Right hindlimb (tissue), 1 donor: ENCODE measurements at places on chromosomes 2 and 18.

GRCh38 chr2:16330571-16330970, 335.1 kb downstream of the CYRIA start:
- peak; percentile 38 for DNase-seq

DNA sequence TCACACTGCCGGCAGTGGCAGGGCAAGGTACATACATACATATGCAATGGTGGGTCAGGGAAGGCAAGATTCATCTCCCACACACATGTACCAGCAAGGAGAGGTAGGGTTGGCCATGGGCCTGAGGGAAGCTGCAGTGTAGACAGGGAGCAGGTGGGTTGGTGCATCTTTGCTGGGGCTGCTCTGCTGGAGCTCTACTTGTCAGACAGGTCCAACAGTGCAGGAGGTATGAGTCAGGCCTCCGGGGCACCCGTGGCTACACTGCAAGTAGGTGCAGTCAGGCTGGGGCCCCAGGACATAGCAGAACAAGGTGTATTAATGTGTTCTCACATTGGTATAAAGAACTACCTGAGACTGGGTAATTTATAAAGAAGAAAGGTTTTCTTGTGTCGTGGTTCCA, 281.1 kb upstream of the COL3A1 start:
- DNase-seq = no peak

DNA sequence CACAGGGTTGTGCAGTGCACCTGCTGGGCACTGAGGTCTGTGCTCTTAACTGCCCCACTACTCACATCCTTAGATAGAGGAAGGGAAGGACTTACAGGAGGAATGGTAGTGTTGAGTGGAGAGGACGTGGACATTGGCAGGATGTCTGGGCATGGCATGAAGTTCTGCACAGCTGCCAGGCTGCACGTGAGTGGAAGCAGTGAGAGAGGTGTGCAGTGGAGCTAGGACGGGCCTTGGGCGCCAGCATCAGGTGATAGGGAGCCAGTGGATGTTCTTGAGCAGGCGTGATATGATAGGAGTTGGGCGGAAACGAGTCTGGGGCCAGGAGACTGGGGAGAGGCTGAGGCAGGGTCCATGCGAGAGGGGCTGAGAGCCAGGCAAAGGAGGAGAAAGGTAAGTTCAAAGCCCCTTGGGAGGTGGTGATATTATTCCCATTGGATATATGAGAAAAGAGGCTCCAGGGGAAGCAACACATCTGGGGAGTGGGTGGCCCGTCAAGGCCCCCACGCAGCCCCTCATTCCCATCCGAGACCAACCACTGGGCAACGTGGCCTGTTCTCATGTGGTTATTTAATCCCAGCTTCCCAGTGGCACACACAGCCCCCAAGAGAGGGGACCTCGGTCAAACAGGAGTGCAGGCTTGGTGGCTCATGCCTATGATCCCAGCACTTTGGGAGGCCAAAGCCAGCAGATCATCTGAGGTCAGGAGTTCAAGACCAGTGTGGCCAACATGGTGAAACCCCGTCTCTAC, 45.7 kb upstream of the SNED1 start:
- no peak for DNase-seq

GRCh38 chr2:215653344-215654030, 217.6 kb upstream of the FN1 start:
- DNase-seq = no peak

GRCh38 chr2:179562330-179562885, 297.8 kb upstream of the SESTD1 start:
- DNase-seq = no peak

DNA sequence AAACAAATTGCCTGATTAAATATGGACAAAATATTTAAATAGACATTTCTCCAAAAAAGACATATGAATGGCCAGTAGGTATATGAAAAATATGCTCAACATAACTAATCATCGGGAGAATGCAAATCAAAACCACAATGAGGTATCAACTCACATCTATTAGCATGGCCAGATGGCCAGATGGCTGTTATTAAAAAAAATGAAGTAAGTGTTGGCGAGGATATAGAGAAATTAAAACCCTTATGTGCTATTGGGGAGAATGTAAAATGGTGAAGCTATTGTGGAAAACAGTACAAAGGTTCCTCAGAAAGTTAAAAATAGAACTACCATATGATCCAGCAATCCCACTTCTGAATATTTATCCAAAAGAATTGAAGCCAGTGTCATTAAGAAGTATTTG, 272.3 kb upstream of the ZNF804A start:
- DNase-seq = no peak

GRCh38 chr2:176125772-176126054, 3.2 kb downstream of the HOXD9 start:
- no peak for DNase-seq

DNA sequence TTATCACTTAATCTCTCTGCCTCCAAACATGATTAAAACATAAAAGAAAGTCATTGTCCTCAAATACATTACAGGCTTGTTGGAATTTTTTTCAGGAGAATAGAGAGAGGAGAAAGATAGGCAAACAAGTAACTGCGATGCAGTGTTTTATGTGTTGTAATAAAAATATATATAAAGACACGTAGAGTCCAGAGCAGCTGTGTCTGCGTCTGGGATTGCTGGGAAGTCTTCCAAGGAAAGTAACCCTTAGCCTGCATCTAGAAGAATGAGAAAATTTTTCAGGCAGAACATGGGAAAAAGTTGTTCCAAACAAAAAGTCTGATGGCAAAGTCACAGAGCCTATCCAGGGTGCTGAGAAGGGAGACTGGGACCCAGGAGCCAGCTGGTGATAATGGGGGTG, 91.8 kb upstream of the ST6GAL2 start:
- DNase-seq = peak; percentile 75

DNA sequence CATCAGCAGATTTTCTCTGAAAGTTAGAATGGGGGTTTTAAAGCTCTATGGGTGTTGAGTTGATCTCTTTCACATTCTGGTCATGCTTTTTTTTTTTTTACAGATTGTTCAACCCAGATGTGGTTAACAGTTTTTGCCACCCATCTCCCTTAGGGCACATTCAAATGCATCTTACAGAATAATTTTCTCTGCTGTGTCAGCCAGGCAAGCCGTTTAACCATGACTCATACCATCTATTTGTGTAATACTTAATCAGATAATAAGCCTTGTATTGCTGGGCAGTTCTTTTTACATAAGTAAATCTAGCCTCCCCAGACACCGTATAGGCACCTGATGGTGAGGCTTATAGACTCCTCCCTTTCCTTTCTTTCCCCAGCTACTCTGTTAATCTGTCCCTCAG, 62.0 kb downstream of the TGIF1 start:
- no peak for DNase-seq

- DNase-seq = no peak
These were observed 241.1 kb downstream of the TMEM182 start for GRCh38 chr2:103002954-103003353.
